ENCODE measurements at places on chromosomes 3 and 15. TPM values are rescaled to one million over a fixed set of nuclear protein-coding genes. Genes with fewer than 3 reads are reported as not detected.

Gene SPINK8
- not detected for total RNA-seq

Gene HYAL1
- total RNA-seq, result not detected

Gene SEMA6D
- total RNA-seq, result 11.0 TPM

Gene IMPG2
- total RNA-seq, result 0.13 TPM

Gene PRSS50
- total RNA-seq, result not detected

Gene CHST13
- total RNA-seq, result not detected

Gene GCNT3
- total RNA-seq, result not detected

Gene CFAP92
- total RNA-seq, result 0.26 TPM

Gene RTP2
- not detected for total RNA-seq

Gene MYO5C
- 0.63 TPM for total RNA-seq

Gene ATP2B2
- 0.17 TPM for total RNA-seq

Gene ARHGEF26
- total RNA-seq, result 20.7 TPM

Gene AGBL1
- total RNA-seq, result not detected

Gene CYP1A2
- total RNA-seq, result not detected

Gene LINGO1
- total RNA-seq, result 93.7 TPM

Gene ECE2
- not detected for total RNA-seq

Gene C3orf20
- total RNA-seq, result 0.17 TPM

Gene ROBO1
- total RNA-seq, result 67.6 TPM

Gene DUOX1
- total RNA-seq, result 1.4 TPM

Gene TGM5
- total RNA-seq, result not detected

Gene QTRT2
- 62.4 TPM for total RNA-seq

Gene MAGEL2
- total RNA-seq, result not detected

Gene CLN6
- total RNA-seq, result 84.7 TPM

Gene NUP210
- 11.4 TPM for total RNA-seq

Gene GNB4
- 83.3 TPM for total RNA-seq

Gene MYNN
- 15.3 TPM for total RNA-seq

Gene LTF
- total RNA-seq, result not detected

Gene GATA2
- total RNA-seq, result 14.2 TPM

Gene GOLGA6B
- not detected for total RNA-seq

Gene CEMIP
- total RNA-seq, result not detected

Gene RLBP1
- not detected for total RNA-seq

Gene NANOGP8
- not detected for total RNA-seq

Gene C3orf70
- total RNA-seq, result 0.26 TPM

Gene FBN1
- total RNA-seq, result 25.4 TPM

Gene MGLL
- total RNA-seq, result 0.90 TPM

Gene CFAP91
- 0.68 TPM for total RNA-seq

Gene LRRIQ4
- total RNA-seq, result 0.15 TPM

Gene SERPINI1
- 0.30 TPM for total RNA-seq

Gene RAB7A
- total RNA-seq, result 245 TPM

Gene SCAMP5
- total RNA-seq, result 5.8 TPM

Gene SAXO2
- 1.9 TPM for total RNA-seq

Gene NPAP1
- not detected for total RNA-seq

Gene SENP8
- 2.8 TPM for total RNA-seq

Gene TLNRD1
- total RNA-seq, result 21.8 TPM

Gene FAM219B
- total RNA-seq, result 93.2 TPM

Gene LDHAL6B
- total RNA-seq, result not detected

Gene CASR
- total RNA-seq, result not detected

Gene C3orf85
- total RNA-seq, result not detected

Gene CIDEC
- total RNA-seq, result not detected

Gene IQCH
- 2.5 TPM for total RNA-seq

Gene FILIP1L
- 3.4 TPM for total RNA-seq

Gene FMN1
- total RNA-seq, result 0.37 TPM

Gene SIDT1
- not detected for total RNA-seq

Gene HRH1
- 0.92 TPM for total RNA-seq

Gene CALML4
- 9.1 TPM for total RNA-seq

Gene BCL6
- 30.3 TPM for total RNA-seq

Gene MLH1
- total RNA-seq, result 60.7 TPM

Gene PLSCR2
- not detected for total RNA-seq

Gene PKM
- total RNA-seq, result 1,606 TPM
